Cortex of kidney (tissue), 1 donor: ENCODE measurements at places on chromosomes 5 and 9.

DNA sequence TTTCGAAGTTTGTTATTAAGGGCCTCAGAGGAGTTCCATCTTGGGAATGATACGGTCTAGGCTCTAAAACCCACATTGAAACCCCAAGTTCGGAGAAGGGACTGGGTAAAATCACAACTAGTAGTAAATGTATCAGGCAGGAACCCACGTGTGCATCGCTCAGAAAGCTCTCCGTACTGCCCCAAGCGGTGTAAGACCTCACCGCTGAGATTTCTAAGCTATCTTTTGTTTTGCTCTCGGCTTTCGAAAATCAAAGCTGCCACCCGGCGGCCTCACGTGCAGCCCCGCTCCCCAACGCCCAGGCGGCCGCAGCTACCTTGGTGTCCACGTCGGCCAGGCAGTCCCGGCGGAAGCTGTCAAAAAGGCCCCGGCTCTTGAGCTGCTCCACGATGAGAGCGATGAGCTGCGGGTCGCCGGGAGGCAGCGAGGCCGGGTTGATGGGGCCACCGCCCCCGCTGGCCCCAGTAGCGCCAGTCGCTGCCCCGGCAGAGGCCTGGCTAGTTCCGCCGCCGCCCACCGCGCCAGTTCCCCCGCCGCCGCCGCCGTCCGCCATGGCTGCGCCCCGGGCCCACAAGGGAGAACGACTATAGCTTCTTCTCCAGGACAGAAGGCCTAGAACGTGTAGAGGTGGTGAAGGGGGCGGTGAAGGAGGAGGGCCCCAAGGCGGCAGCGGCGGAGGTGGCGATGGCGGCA is 420 bp downstream of the BOD1 start:
- no peak for DNase-seq

DNA sequence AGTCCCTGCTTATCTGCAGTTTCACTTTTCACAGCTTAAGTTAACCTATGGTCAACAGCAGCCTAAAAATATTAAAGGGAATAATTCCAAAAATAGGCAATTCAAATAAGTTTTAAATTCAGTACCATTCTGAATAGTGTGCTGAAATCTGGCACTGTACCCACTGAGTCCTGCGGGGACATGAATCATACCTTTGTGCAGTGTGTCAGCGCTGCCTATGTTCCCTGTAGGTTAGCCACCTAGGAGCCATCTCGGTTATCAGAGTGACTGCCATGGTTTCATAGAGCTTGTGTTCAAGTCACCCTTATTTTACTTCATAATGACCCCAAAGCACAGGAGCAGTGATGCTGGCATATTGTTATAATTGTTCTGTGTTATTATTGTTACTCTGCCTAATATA is 139.9 kb downstream of the GPBP1 start:
- no peak for DNase-seq

GRCh38 chr5:66621146-66621545 is 25.0 kb downstream of the MAST4 start:
- no peak for DNase-seq

DNA sequence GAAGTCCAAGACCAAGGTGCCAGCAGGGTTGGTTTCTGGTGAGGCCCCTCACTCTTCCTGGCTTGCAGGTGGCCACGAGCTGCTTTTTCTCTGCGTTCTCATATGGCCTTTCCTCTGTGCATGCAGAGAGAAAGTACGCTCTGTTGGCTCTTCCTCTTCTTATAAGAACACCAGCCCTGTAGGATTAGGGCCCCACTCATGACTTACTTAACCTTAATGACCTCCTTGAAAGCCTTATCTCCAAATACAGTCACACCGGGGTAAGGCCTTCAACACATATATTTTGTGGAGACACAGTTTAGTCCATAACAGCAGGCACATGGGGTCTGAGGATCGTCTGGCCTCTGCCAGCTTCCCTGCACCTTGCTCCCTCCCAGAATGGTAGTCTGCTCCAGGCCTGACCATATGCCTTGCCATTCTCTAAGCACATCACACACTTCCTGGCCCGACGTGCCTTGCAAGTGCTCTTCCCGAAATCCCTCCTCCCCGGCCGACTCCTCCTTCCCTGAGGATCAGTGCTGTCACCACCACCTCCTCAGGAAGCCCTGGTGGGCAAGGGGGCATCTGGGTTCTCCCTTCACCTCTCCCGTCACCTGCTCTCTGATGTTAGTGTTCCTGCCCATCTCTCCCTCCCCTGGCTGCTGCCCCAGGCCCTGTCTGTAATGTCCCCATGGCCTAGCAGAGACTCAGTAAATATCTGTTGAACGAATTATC is 200.7 kb downstream of the AOPEP start:
- DNase-seq, result no peak

DNA sequence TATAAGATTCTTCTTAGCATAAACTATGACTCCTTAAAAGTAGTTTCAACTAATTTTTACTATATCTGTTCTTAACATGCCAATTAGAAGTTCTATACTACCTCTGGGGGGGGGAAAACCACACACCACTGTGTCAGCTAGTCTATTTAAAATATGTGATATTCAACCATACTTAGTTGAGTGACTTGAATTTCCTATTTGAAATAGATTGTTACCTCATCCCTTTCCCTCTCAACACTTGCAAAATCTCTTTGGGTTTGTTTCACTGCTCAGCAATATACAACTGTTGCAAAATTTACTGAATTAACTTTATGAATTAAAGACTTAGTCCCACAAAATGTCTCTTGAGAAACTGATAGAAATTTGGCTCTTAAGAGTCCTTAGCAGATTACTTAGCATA is 151.1 kb upstream of the POU5F2 start:
- no peak for DNase-seq

GRCh38 chr5:128169401-128170017 is 85.9 kb downstream of the SLC12A2 start:
- no peak for DNase-seq

DNA sequence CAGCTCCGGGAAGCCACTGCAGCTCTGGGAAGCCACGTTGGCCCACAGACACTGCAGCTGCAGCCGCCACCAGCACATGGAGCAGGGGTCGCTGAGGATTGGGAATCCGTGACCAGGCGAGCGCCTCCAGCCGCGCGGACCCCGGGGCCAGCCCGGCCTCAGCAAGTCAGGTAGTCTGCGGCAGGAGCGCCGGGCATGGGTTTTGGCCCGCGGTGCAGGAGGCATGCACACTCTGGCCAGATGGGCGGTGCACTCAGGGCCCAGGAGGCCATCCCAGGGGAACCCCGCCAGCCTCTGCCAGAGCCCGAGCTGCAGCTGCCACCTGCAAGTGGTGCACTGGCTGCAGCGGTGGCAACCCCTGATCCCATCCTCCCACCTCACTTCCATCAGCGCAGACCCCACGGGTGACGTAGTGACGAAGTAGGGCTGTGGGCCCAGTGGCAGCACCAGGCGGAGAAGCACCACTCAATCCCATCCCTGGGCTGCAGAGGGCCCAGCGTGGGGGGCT is 368.3 kb upstream of the SPATA31A5 start:
- no peak for DNase-seq

DNA sequence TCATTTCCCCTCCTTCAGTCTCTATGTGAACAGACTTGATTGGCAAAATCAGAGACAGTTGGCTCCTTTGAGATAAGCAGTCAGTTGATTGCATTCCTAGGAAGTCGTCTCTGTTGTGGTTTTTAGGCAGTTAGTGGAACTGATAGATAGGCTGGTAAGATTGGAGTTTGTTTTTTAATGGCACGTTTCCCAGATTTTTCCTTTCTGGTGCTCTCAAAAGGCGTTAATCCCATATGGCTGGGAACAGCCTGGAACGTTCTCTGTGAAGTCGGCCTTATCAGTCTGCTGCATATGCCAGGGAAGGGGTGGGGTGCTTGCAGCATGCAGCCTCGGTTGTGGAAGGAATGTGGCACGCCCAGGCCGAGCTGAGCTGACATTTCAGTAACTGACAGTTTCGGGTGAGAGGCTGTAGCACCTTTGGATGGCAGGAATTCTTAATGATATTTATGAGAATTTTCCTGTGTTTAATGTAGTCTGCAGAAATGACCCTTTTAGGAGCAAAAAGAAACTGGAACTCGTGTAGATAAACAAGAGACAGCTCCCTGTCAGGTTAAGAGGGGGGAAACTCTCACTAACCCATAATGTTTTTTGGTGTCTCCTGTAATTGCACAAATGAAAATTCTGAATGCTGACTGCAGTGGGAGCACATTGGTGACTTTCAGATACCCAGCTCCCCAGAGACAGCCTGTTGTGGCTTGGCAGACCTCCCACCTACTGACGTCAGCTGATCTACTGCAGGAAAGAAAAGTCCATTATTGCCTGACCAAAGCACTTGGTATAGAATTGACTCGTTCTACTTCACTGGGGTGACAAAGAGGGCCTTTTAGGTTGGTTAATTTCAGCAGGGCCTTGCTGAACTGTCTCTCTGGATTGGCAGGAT is 6.3 kb downstream of the SPTAN1 start:
- DNase-seq, result no peak

DNA sequence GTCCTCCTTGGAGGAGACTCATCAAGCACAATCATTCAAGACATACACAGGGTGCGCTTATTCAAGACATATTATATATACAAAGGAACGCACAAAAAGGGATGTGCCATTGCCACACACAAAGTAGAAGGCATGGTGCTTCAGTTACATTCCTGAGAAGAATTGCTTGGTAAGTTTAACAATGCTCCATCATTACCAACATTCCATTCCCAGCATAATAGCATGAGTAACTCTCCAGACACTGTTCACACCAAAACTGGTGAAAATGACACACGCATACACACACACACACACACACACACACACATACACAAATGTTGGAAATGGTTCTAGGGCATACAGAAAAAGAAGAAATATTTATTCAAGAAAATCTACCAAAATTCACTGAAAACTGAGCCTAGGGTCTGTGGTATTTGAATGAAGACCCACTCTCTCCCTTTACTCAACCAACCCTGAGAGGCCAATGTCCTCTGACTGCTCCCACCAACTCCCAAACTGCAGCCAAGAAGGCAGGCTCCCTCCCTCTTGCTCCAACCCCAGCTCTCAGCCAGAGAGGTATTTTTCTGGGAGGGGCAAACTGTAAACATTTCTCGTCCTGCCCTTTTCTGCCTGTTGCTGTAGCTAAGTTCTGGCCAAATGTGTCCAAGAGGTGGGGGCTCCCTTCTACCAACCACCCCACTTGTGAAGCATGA is 19.9 kb downstream of the UGT3A1 start:
- DNase-seq, result no peak

DNA sequence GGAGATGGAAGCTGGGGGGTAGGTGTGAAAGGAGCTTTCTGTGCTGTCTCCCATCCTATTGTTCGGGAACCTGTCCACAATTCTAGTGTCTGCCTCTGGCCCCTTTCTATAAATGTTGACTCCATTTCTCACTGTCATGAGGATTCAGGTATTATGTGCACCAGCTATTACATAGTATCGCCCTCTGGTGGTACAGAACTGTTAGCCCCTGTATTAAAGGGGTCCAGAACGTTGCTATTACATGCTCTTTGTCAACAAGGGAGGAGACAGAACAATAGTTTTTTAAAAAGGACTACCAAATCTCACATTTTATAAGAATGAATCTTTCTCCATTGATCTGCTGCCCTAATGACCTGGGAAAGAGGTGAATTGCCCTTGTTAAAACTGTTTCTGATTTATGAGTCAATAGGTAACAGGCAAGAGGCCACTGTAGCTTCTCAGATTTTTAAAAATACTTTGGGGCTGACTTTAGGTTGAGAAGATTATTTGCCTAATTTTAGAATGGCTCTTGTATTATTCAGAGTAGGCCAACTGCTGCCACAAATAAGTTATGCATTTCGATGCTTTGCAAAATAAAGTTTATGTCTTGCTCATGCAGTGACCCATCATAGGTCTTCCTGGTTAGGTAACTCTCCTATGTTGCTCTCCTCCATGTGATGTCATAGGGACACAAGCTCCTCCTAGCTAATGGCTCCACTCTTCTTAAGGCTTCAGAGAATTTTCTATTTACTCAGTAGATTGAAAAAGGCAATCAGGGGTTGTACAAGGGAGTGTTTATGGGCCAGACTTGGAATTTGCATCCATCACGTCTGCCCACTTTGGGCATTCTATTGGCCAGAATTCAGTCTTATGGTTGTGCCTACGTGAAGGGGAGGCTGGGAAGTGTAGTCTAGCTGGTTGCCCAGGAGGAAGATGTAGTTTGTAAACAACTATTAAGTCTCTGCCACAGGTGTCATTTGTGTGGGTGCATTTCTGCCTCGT is 20.8 kb downstream of the DCANP1 start:
- DNase-seq, result no peak

GRCh38 chr9:137252555-137253506 is 1.7 kb downstream of the STPG3 start:
- DNase-seq, result no peak

DNA sequence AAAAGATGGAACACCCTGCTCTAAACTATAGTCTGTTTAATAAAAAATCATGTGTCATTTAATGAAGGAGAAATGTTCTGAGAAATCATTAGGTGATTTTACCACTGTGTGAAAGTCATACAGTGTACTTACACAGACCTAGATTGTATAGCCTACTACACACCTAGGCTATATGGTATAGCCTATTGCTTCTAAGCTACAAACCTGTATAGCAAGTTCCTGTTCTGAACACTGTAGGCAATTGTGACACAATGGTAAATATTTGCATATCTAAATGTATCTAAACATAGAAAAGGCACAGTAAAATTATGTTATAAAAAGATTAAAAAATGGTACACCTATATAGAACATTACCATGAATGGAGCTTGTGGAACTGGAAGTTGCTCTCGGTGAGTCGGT is 40.6 kb downstream of the EFNA5 start:
- DNase-seq, result no peak

- DNase-seq, result no peak
These were observed 22.6 kb upstream of the SLC12A7 start for GRCh38 chr5:1134478-1134877.

- no peak for DNase-seq
These were observed 58.6 kb downstream of the STARD4 start for GRCh38 chr5:111453747-111454146.

DNA sequence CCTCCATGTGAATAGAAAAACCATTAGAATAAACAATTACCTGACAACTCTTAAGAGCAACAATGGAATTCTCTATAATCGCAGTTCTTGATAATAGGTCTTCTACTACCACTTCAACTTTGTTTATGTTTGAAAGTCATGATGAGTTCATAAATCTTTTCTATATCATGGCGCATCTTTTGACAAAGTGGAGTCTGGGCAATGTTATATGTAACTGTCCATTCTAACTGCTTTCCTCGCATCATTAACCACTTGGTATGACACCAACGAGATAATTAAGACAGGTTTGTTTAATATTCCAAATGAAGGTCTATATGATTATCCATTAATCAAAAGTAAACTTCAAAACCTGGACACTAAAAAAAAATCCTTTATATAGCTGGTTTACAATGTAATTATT is 272.0 kb downstream of the DENND1A start:
- no peak for DNase-seq

GRCh38 chr9:37946971-37947370 is 43.0 kb upstream of the SLC25A51 start:
- no peak for DNase-seq

- no peak for DNase-seq
These were observed 75.1 kb downstream of the MAST4 start for GRCh38 chr5:66671305-66671704.

GRCh38 chr5:72221099-72221498 is 98.9 kb downstream of the MRPS27 start:
- no peak for DNase-seq

- no peak for DNase-seq
These were observed 15.0 kb upstream of the TEX48 start for GRCh38 chr9:114696814-114697544.

GRCh38 chr9:117677572-117677971 is 26.6 kb upstream of the TLR4 start:
- no peak for DNase-seq

GRCh38 chr5:6686915-6687409 is 26.3 kb upstream of the TENT4A start:
- no peak for DNase-seq
